ENCODE measurements at places on chromosomes 5 and 9. TPM values are rescaled to one million over a fixed set of nuclear protein-coding genes. Genes with fewer than 3 reads are reported as not detected.

OR1Q1 gene
- polyA plus RNA-seq, result not detected

GRCh38 chr5:5432020-5432707 lies 9.7 kb downstream of the ICE1 start:
- DNase-seq, result no peak

GRCh38 chr5:123433596-123433995 lies 10.4 kb upstream of the CEP120 start:
- DNase-seq, result no peak

DNA sequence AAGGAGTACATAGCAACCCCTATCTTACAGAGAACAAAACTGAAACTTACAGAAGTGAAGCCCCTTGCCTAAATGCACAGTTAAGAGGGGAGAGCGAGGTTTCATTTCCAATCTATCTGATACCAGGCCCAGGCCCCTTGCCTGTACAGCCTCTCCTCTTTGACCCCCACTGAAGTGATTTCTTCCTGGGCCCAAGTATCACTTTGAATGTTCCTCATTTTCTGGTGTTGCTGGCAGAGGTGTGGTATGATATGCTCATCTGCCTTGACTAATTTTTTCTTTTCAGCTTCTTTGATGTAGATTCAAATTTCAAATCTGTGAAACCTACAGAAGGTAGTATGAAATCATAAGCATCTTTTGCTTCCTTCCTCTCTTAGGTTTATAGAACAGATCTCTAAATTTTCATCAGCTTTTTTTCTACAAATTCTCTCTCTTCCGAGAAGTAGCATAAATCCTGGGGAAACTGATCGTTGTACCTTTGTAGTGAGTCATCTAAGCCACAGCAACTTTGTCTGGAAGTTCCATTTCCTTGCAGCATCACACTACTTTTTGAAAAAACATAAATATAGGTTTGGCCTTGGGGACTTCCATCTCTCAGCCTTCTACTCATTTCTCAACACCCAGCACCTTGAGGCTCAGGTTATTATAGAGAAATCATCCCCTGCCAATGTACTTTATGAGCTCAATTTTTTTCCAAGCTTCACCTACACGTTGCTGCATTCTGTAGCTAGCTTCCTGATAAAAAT lies 402.4 kb upstream of the PTGER4 start:
- no peak for DNase-seq

GRCh38 chr5:67211926-67212325 lies 15.3 kb upstream of the CD180 start:
- no peak for DNase-seq

- DNase-seq, result no peak
Observed at GRCh38 chr5:17077440-17078233, 139.8 kb upstream of the BASP1 start.

ARSB gene
- polyA plus RNA-seq, result 2.2 TPM

LTC4S gene
- polyA plus RNA-seq, result 3.8 TPM

GRCh38 chr9:33185858-33186257 lies 18.7 kb upstream of the B4GALT1 start:
- DNase-seq, result no peak

DNA sequence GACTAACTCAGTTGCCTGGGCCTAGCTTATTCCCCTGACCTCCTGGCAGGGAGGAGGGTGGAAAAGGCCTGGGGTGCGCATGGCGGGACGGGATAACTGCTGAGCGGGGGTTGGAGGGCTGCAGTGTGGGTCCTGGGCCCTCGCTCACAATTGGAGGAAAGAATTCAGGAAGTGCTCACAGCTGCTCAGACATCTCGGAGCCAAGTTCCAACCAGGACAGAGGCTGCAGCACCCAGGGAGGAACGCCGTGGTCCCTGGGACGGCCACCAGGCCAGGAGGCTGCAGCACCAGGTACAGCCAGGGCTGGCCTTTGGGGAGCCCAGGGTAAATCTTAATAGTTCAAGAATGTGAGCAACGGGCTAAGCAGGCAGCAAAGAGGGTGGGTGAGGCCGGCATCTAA lies at the start of gene SPAAR:
SPAAR (plus strand) TSS at position 217 of the 400 bp plus-strand sequence. CDS start 974 bp downstream, outside the sequence.
- no peak for DNase-seq
